ENCODE measurements at places on chromosomes 1 and 21. TPM values are rescaled to one million over a fixed set of nuclear protein-coding genes. Genes with fewer than 3 reads are reported as not detected.

- DNase-seq = no peak
These were observed 549.2 kb downstream of the NEGR1 start for GRCh38 chr1:71733121-71733520.

UTS2 gene
- 0.06 TPM for polyA plus RNA-seq

- peak; percentile 13 for DNase-seq
These were observed 8.0 kb upstream of the PLCH2 start for GRCh38 chr1:2468041-2468472.

TAS1R3 gene
- 0.11 TPM for polyA plus RNA-seq

DNA sequence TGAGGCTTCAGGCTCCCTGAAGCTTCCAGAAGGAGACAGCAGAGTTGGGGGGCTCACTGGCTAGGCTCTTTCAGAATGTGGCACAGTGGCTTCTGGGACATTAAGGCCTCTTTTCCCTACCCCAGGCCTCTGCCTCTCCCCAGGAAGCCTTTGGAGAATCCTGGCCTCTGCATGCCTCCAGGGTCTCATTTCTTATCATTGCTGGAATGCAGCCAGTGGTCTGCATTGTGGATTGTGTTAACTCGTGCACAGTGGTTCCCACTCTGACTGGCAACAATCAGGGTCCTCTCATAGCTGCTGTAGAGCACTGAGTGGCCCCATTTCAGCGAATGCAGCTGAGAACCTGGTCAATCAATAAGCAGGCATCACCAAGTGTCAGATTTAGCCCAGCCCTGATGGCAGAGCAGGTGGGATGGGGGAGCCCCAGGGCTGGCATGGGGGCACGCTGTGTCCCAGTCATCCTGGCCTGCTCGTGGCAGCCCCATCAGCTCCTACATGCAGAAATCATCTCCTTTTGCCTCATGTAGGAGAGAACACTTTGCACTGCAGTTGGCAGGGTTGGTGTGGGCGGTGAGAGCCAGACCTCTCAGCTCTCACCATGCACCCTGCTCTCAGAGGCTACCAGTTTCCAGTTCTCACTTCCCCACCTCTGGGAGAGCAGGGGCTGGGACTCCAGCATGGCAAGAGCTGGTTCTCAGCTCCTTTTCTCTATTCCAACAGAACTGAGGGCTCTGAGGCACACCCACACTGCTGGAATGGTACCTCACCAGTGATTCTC, 13.4 kb downstream of the ADORA1 start:
- no peak for DNase-seq

FAM72C gene
- polyA plus RNA-seq = 1.0 TPM

- DNase-seq = no peak
These were observed 134.7 kb downstream of the TGFBR3 start for GRCh38 chr1:91751275-91751674.

CTSS gene
- polyA plus RNA-seq = 7.1 TPM

LYPD8 gene
- polyA plus RNA-seq = not detected

Measured in AG04450 (cell line).